Frontal cortex (tissue), 4 donors: ENCODE measurements at places on chromosomes 4 and X.

DNA sequence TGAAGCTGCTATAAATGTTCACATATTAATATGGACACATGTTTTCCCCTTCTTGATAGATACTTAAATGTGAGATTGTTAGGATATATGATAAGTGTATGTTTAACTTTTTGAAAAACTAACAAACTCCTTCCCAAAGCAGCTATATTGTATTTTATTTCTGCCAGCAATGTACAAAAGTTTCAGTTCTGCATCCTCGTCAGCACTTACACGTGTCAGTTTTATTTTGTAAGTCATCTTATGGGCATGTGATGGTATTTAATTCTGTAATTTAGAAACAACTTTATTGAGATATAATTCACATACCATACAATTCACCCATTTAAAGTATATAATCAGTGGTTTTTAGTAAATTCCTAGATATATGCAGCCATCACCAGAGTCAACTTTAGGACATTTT lies 31.6 kb downstream of the RAPGEF2 start:
- no peak for DNase-seq

- DNase-seq: no peak
Measured at GRCh38 chrX:100593126-100593525, 8.4 kb downstream of the TNMD start.

GRCh38 chrX:153685751-153686696 lies 1.7 kb upstream of the SLC6A8 start:
- DNase-seq: no peak

DNA sequence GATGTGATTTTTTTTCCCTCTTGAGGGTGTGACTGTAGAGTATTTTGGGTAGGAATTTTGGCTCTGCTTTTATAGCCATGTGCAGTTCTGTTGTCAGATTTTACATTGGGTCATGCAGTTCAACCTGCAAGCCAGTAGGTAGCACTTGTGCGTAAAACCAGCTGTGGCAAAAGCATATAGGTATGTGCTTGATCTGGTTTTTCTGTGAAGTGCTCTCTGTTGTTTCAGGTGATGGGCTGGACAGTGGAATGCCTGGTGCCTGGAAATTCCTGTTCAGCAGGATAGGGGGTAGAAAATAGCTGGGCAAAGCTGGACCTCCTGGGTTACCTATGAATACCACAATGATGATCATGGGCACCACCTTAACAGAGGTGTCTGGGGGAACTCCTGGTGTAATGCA lies 584.2 kb upstream of the PCDH10 start:
- no peak for DNase-seq

- DNase-seq: no peak
Measured at GRCh38 chrX:132737743-132738142, 220.7 kb downstream of the HS6ST2 start.

- DNase-seq: no peak
Measured at GRCh38 chr4:72895408-72895807, 174.1 kb downstream of the COX18 start.
